NCI-H460 (cell line): ENCODE measurements at places on chromosomes 7 and 10. TPM values are rescaled to one million over a fixed set of nuclear protein-coding genes. Genes with fewer than 3 reads are reported as not detected.

CYP2C19 gene
- not detected in 2 replicates for total RNA-seq

AFAP1L2 gene
- total RNA-seq = 0.06 TPM in 1 of 2 replicates, not detected in the other

AKR1D1 gene
- not detected in 2 replicates for total RNA-seq

SLC16A9 gene
- total RNA-seq = 5.0 and 5.7 TPM in 2 replicates

OR2A5 gene
- not detected in 2 replicates for total RNA-seq

NPSR1 gene
- 0.29 TPM in 1 of 2 replicates, not detected in the other for total RNA-seq

STOX1 gene
- total RNA-seq = 1.6 and 1.8 TPM in 2 replicates

FFAR4 gene
- total RNA-seq = not detected in 2 replicates

LAMB1 gene
- total RNA-seq = 144 and 146 TPM in 2 replicates

TSPAN15 gene
- total RNA-seq = 10.9 and 11.5 TPM in 2 replicates

GSTO2 gene
- total RNA-seq = 75.4 and 86.5 TPM in 2 replicates

NET1 gene
- total RNA-seq = 39.5 and 40.4 TPM in 2 replicates

FAM131B gene
- 0.06 and 0.10 TPM in 2 replicates for total RNA-seq

PIP gene
- total RNA-seq = not detected in 2 replicates

TAS2R41 gene
- total RNA-seq = not detected in 2 replicates

NEURL1 gene
- total RNA-seq = 0.14 TPM in 1 of 2 replicates, not detected in the other

HOXA5 gene
- total RNA-seq = 7.5 and 12.8 TPM in 2 replicates

SGCE gene
- 7.8 and 9.5 TPM in 2 replicates for total RNA-seq

CNNM1 gene
- total RNA-seq = 1.8 and 2.5 TPM in 2 replicates

IFIT3 gene
- total RNA-seq = 2.5 and 3.1 TPM in 2 replicates

LFNG gene
- 0.20 and 0.32 TPM in 2 replicates for total RNA-seq

RASA4B gene
- 2.7 and 3.3 TPM in 2 replicates for total RNA-seq

CHCHD2 gene
- 141 and 167 TPM in 2 replicates for total RNA-seq

SPACDR gene
- 0.27 and 0.43 TPM in 2 replicates for total RNA-seq

OR6V1 gene
- not detected in 2 replicates for total RNA-seq

GARIN1A gene
- 0.03 and 0.17 TPM in 2 replicates for total RNA-seq

C7orf57 gene
- 0.12 TPM in 1 of 2 replicates, not detected in the other for total RNA-seq

INA gene
- not detected in 2 replicates for total RNA-seq

GNGT1 gene
- total RNA-seq = 0.47 and 0.61 TPM in 2 replicates

LGI1 gene
- total RNA-seq = 0.23 and 0.32 TPM in 2 replicates

FBXL13 gene
- 38.7 and 40.6 TPM in 2 replicates for total RNA-seq

MKX gene
- total RNA-seq = 0.66 and 1.1 TPM in 2 replicates

GNAT3 gene
- total RNA-seq = not detected in 2 replicates

ASB10 gene
- not detected in 2 replicates for total RNA-seq

ATXN7L1 gene
- 4.9 and 6.5 TPM in 2 replicates for total RNA-seq

FRMD4A gene
- 1.9 and 4.2 TPM in 2 replicates for total RNA-seq

MINDY4 gene
- total RNA-seq = 3.6 and 4.0 TPM in 2 replicates

MLXIPL gene
- total RNA-seq = 1.6 and 1.9 TPM in 2 replicates

SEMA3D gene
- total RNA-seq = 59.1 and 72.1 TPM in 2 replicates

ITGA8 gene
- not detected in 2 replicates for total RNA-seq

KNDC1 gene
- total RNA-seq = 0.09 and 1.1 TPM in 2 replicates

C10orf105 gene
- total RNA-seq = not detected in 2 replicates

TMEM176A gene
- 0.10 TPM in 1 of 2 replicates, not detected in the other for total RNA-seq

SLC26A3 gene
- not detected in 2 replicates for total RNA-seq

OR2A42 gene
- total RNA-seq = not detected in 2 replicates

LRIT1 gene
- total RNA-seq = not detected in 2 replicates

TMEM26 gene
- not detected in 2 replicates for total RNA-seq

GSDME gene
- 3.5 and 6.5 TPM in 2 replicates for total RNA-seq

GPR37 gene
- total RNA-seq = 3.8 and 4.4 TPM in 2 replicates
